ENCODE measurements at places on chromosomes 1 and 21. TPM values are rescaled to one million over a fixed set of nuclear protein-coding genes. Genes with fewer than 3 reads are reported as not detected.

DNA sequence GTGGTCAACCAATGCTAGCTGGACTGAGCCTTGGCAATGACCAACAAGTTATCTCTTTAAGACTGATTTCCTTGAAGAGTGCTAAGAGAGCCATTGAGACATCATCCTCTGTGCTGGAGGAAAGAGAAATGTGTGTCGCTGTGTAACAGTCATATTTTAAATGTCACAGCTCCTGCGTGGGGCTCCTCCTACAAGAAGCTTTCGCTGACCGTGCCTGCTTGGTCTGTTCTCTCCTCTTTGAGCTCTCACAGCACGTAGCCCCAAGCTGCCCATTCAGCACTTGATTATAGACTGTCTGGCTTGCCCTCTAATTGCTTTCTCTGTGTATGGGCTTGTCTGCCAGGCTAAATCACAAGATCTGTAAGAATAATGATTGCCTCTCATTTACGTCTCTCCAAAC, 221.3 kb downstream of the FOXD2 start:
- no peaks in the 10 kb centered on the region for H3K36me3 ChIP-seq
- H3K4me3 ChIP-seq, result no peak overlapping the region
- no peak overlapping the region for H3K27ac ChIP-seq
- DNase-seq, result peak; percentile 13
- no peaks in the 10 kb centered on the region for H3K4me1 ChIP-seq

DNA sequence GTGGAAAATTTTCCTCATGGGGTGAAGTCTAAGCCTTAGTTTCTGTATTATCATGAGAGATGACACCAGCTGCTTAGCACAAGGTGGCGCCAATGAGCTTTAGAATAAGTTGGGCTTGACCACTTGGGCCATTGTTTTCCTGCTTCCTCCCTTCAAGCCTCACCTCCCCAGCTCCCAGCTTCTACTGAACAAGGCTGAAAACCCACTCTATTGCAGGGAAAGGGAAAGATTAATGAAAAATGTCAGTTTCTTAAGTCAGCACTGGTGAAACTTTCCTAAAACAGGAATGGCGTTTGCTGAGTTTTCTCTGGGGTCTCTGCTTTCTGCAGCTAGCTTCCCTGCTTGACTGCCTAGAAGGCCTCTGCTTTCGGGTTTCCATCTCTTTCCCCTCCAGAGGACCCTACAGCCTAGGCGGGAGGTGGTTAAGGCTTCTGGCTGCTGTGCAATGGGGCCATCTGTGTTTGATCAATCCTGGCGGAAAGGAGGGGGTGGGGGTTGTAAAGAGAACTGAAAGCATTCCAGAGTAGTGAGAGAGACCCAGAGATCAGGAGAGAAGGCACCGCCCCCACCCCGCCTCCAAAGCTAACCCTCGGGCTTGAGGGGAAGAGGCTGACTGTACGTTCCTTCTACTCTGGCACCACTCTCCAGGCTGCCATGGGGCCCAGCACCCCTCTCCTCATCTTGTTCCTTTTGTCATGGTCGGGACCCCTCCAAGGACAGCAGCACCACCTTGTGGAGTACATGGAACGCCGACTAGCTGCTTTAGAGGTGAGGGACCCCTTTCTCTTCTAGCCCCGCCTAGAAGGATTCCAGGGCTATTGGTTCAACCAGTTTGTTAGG, at the start of gene OLFML3:
TSS of gene OLFML3 (plus strand) at position 612 of the 840 bp plus-strand sequence. CDS start at position 655, 43 bp downstream.
- no peaks in the 10 kb centered on the region for H3K27me3 ChIP-seq
- H3K36me3 ChIP-seq, result no peaks in the 10 kb centered on the region
- H3K27ac ChIP-seq, result peak within 1 kb of the TSS; percentile 91
- peak; percentile 96 for DNase-seq

DNA sequence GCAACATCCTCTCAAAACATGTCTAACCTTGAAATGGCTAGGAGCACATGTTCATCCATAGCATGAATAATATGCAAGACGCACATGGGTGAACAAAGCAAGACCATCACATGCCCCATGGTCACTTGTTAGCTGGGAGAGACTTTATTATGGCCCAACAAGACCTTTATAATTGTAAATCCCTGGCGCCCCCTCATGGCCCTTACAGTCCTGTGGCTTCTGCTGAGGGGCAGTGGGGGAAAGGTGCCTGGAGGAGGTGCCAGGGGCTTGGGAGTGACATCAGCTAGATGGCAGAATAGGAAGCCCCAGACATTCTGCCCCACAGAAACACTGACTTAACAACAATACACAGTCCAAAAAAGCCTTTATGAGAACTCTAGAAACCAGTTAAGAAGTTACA, 51.7 kb downstream of the CSMD2 start:
- no peak for DNase-seq
- H3K4me3 ChIP-seq, result no peak overlapping the region
- no peaks in the 10 kb centered on the region for H3K36me3 ChIP-seq

- H3K27me3 ChIP-seq, result peaks cover 17% of the 10 kb centered on the region
- peak; percentile 30 for DNase-seq
- no peak overlapping the region for H3K27ac ChIP-seq
- no peak overlapping the region for H3K4me3 ChIP-seq
- no peaks in the 10 kb centered on the region for H3K4me1 ChIP-seq
These were observed 530.9 kb downstream of the PTPRU start for GRCh38 chr1:29767088-29767685.

- H3K27ac ChIP-seq, result peak overlapping the region; percentile 98
- no peaks in the 10 kb centered on the region for H3K27me3 ChIP-seq
- no peaks in the 10 kb centered on the region for H3K36me3 ChIP-seq
- peaks cover 22% of the 10 kb centered on the region for H3K4me1 ChIP-seq
These were observed 997 bp downstream of the IFNAR2 start for GRCh38 chr21:33230545-33231324.

GRCh38 chr1:67390041-67390887, 39.9 kb downstream of the SERBP1 start:
- H3K36me3 ChIP-seq, result no peaks in the 10 kb centered on the region
- no peak overlapping the region for H3K4me3 ChIP-seq
- no peak overlapping the region for H3K27ac ChIP-seq
- no peaks in the 10 kb centered on the region for H3K27me3 ChIP-seq
- no peak for DNase-seq
- no peaks in the 10 kb centered on the region for H3K4me1 ChIP-seq

DNA sequence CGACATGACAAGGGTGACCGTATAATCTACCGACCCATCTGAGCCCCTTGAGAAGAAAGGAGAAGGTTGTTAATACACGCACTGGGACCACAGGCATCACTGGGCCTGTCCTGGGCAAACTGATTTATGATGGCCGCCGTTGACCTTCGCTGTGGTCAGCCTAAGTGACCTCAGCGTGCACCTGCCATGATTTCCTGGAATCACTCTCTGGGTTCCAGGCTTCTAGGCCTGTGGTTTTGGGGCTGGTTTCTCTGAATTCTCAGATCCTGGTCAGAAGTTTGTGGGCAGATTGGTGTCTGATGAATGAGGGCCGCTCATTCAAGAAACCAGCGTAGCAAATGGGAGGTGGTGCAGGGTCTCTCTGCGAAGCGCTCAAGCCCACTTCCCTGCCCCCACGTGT, 64.0 kb downstream of the SIK1 start:
- H3K27me3 ChIP-seq, result no peaks in the 10 kb centered on the region
- DNase-seq, result no peak
- no peaks in the 10 kb centered on the region for H3K36me3 ChIP-seq
- peak overlapping the region; percentile 57 for H3K27ac ChIP-seq
- H3K4me1 ChIP-seq, result peaks cover 23% of the 10 kb centered on the region
- no peak overlapping the region for H3K4me3 ChIP-seq

DNA sequence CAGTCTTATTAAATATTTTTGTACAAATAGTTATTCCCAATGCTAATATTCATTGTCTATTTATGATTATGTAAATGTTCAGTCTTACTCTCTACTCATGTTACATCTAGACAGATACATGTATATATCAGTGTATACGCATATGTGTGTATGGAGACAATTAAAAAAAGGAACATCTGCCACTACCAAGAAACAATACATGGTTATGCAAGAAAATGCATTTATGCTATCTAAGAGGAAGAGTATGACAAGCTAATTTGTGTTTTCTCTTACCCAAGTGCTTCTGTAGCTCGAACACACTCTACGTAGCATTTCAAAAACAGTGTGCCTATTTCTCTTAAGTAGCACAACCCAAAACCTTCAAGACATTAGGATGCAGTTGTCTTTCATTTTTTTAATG, 6.1 kb upstream of the RLF start:
- no peak for DNase-seq
- no peaks in the 10 kb centered on the region for H3K27me3 ChIP-seq
- no peak overlapping the region for H3K4me3 ChIP-seq

DNA sequence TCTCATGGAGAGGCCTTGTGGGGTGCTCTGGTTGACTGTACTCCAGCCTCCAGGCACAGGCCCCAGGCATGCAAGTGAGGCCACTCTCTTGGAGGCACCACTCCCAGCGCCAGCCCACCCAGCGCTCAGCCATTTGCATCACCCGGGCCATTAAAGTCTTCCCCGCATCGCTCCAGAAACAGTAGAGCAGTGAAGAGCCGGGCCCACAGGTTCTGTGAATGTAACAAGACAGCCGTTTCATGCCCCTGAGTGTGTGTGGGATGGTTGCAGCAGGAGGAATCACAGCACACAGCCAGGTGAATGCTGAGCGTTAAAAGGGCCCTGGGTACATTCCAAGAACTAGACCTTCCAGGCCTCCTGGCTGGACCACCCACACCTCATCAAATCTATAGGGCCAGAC, 19.0 kb upstream of the CD2 start:
- H3K4me3 ChIP-seq, result no peak overlapping the region
- no peaks in the 10 kb centered on the region for H3K36me3 ChIP-seq
- H3K4me1 ChIP-seq, result no peaks in the 10 kb centered on the region

DNA sequence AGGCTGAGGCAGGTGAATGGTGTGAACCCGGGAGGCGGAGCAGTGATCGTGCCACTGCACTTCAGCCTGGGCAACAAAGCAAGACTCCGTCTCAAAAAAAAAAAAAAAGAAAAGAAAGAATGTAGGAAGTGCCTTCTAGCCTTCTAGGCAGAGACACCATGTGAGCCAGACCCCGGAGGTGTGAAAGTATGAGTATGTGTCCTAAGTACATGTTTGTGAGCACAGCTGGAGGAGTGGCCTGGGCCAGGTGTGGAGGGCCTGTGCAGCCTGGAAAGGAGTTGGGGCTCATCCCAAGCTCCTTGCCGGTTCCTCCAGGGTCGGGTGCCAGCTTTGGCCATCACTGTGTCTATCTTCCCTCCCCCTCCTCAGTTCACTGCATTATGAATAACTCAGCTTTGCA, 13.0 kb downstream of the SOX13 start:
- peaks cover 97% of the 10 kb centered on the region for H3K4me1 ChIP-seq
- H3K27me3 ChIP-seq, result no peaks in the 10 kb centered on the region
- H3K4me3 ChIP-seq, result no peak overlapping the region
- DNase-seq, result no peak
- no peaks in the 10 kb centered on the region for H3K36me3 ChIP-seq
- peak overlapping the region; percentile 96 for H3K27ac ChIP-seq

GRCh38 chr1:97824624-97825023, 96.2 kb downstream of the DPYD start:
- DNase-seq, result no peak
- no peaks in the 10 kb centered on the region for H3K36me3 ChIP-seq
- H3K4me3 ChIP-seq, result no peak overlapping the region
- no peak overlapping the region for H3K27ac ChIP-seq
- H3K27me3 ChIP-seq, result no peaks in the 10 kb centered on the region

- DNase-seq, result no peak
- peaks cover 69% of the 10 kb centered on the region for H3K4me1 ChIP-seq
- H3K27me3 ChIP-seq, result no peaks in the 10 kb centered on the region
- no peaks in the 10 kb centered on the region for H3K36me3 ChIP-seq
- no peak overlapping the region for H3K4me3 ChIP-seq
- H3K27ac ChIP-seq, result peak overlapping the region; percentile 66
These were observed 55.8 kb downstream of the ROR1 start for GRCh38 chr1:63829349-63830327.

DNA sequence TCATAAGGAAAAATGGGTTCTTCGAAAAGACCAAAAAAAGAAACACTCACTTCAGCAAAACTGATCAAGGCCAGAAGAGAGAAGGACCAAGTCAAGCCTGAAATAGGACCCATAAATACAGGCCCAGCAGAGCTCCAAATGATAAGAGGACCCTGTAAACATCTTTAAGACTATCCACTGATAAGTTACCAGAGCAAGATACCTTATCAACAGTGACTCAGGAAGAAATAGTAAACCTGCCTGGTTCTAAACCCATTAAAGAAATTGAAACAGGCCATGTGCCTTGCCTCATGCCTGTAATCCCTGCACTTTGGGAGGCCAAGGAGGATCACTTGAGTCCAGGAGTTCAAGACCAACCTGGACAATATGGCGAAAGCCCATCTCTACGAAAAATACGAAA, 81.8 kb upstream of the ERRFI1 start:
- H3K4me1 ChIP-seq, result no peaks in the 10 kb centered on the region
- H3K27ac ChIP-seq, result no peak overlapping the region
- DNase-seq, result no peak
- H3K36me3 ChIP-seq, result no peaks in the 10 kb centered on the region
- H3K27me3 ChIP-seq, result no peaks in the 10 kb centered on the region
- H3K4me3 ChIP-seq, result no peak overlapping the region

DNA sequence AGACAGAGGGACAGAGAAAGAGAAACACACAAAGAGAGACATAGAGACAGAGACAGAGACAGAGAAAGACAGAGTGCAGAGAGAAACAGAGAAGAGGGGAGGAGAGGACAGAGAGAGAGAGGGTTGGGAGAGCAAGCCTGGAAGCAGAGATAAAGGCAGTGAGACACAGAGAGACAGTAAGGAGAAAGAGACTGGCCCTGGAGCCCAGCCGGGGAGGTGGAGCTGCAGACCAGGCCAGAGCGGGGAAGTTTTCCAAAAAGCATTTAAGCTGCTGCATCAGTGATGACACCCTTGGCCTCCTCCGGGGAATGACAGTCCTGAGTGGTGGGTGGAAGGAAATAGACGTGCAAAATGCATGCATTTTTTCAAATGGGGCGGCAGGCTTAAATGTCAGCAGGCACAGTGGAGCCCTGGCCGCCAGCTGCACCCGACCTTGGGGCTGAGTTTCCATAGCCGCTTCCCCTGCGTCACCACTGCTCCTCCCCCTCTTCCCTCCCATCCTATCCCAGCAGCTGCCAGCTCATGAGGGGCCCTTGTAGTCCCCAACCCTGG, 95.4 kb upstream of the KLHDC7A start:
- H3K4me1 ChIP-seq, result no peaks in the 10 kb centered on the region
- no peak overlapping the region for H3K4me3 ChIP-seq
- H3K27ac ChIP-seq, result no peak overlapping the region
- no peaks in the 10 kb centered on the region for H3K27me3 ChIP-seq

GRCh38 chr1:229298887-229299503, 28.1 kb downstream of the RAB4A start:
- H3K27ac ChIP-seq, result no peak overlapping the region
- DNase-seq, result no peak
- no peaks in the 10 kb centered on the region for H3K27me3 ChIP-seq
- H3K36me3 ChIP-seq, result peaks cover 8% of the 10 kb centered on the region
- no peaks in the 10 kb centered on the region for H3K4me1 ChIP-seq

GRCh38 chr1:116436611-116436970, 63.5 kb downstream of the ATP1A1 start:
- no peaks in the 10 kb centered on the region for H3K36me3 ChIP-seq
- H3K27ac ChIP-seq, result no peak overlapping the region
- DNase-seq, result no peak
- no peak overlapping the region for H3K4me3 ChIP-seq
- no peaks in the 10 kb centered on the region for H3K4me1 ChIP-seq

The AGBL4 gene
- 0.16 TPM for total RNA-seq

The HSD11B1 gene
- 10.0 TPM for total RNA-seq

The FAM72A gene
- total RNA-seq, result 0.71 TPM

The FNBP1L gene
- total RNA-seq, result 26.3 TPM

The TEDDM1 gene
- total RNA-seq, result not detected

The BMP8A gene
- 0.83 TPM for total RNA-seq

The ERG gene
- 5.4 TPM for total RNA-seq

The INKA2 gene
- 4.9 TPM for total RNA-seq

The SMIM34 gene
- total RNA-seq, result not detected

The MPZ gene
- 6.5 TPM for total RNA-seq

The BMP8B gene
- 0.55 TPM for total RNA-seq

Data from sigmoid colon (tissue), 7 donors.